ENCODE measurements at places on chromosomes 2 and 18.

- DNase-seq = no peak
Measured at GRCh38 chr2:242052421-242052820, 182.9 kb downstream of the RTP5 start.

GRCh38 chr2:15145046-15145817 lies 415.9 kb downstream of the NBAS start:
- DNase-seq = no peak

GRCh38 chr18:9392726-9393125 lies 58.2 kb downstream of the TWSG1 start:
- no peak for DNase-seq

GRCh38 chr2:30359644-30360167 lies 87.3 kb upstream of the LCLAT1 start:
- DNase-seq = no peak

GRCh38 chr2:1278861-1279260 lies 134.4 kb upstream of the TPO start:
- DNase-seq = no peak

DNA sequence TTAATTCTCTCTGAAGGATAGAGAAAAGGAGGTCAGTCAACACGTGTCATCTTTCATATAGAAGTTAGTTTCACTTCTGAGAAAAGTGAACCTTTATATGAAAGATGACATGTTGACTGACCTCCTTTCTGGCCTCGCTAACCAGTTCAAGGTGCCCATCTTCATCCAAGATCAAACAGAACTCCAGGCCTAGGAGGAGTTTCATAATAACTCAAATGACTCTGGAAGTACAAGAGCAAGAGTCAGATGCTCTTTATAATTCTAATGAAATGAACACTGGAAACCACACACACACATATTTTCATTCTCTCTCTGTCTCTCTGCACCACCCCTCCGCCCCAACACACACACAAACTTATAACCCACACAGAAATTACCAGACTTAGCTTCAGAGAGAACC lies 16.3 kb downstream of the ANKRD44 start:
- peak; percentile 61 for DNase-seq

DNA sequence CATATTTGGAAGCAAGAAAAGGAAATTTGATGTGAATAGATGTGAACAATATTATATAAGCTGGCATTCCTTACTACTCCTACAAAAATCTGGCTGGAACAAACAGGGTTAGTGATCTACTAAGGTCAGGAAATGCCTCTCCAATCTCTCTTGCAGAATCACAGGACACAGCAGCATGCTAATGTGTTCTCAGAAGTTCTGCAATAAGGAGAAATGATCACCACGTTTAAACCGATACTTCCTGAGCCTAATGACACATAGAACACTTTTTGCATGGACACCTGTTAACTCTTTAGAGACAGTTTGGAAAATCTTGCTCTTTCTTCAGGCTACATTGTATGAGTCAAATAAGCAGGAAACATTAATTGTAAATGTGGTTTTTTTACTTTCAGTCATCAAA lies 89.6 kb upstream of the MAP3K20 start:
- DNase-seq = no peak

GRCh38 chr2:8669157-8669817 lies 12.6 kb upstream of the ID2 start:
- DNase-seq = no peak

DNA sequence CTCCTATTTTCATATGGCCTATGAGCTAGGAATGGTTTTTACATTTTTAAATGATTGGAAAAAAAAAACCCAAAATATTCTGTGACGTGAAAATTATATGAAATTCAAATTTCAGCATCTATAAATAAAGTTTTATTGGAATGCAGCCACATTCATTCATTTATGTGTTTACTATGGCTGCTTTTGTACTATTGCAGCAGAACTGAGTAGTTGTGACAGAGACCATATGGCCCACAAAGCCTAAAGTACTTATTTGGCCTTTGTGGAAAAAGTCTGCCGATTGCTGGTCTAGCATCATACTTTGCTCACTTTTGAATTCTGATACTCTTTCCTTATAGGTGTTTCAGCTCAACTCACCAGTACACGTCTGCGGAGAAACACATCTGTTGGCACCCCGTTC lies 39.0 kb downstream of the MYO3B start:
- no peak for DNase-seq

GRCh38 chr18:41226911-41227310 lies 728.1 kb upstream of the PIK3C3 start:
- no peak for DNase-seq

DNA sequence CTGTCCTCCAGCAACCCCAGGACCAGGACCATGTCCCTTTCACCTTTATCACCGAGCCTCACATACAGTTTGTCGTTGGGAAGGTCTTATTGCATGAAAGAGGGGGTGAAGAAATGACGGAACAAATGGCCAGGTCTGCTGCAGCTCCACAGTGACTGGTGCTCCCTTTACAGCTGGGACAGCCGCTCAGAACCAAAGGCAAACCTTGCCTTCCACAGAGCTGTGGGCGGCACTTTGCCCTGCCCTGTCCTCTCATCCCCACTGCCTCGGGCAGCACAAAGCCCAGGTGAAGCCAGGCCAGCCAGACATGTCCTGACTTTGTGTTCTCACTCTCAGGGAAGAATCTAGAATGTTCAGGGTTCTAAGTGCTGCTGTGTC lies 961 bp downstream of the GPR55 start:
- no peak for DNase-seq

DNA sequence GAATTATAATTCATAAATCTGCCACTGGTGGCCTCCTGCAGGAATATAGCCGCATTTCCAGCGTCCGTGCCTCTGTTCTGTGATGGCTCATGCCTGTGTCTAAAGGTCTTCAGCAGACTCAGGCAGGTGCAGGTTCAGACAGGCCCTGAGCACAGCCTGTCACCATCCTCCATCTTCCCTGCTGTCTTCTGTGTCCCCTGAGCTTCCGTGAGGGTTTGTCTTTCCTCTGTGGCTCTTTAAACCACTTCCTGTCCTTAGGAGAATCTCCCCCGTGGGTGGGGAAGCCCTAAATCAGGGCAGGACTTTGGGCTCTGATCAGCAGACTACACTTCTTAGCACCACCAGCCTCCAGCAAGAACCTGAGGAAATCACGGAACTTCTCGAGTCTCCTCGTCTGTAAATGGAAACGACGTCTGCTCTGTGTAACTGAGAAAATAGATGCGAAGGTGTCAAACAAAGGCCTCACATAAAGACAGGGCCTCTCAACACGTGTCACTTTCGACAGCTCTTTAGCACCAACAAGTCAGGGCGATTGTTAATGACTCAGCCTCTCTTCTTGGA lies 24.1 kb upstream of the NFATC1 start:
- no peak for DNase-seq

DNA sequence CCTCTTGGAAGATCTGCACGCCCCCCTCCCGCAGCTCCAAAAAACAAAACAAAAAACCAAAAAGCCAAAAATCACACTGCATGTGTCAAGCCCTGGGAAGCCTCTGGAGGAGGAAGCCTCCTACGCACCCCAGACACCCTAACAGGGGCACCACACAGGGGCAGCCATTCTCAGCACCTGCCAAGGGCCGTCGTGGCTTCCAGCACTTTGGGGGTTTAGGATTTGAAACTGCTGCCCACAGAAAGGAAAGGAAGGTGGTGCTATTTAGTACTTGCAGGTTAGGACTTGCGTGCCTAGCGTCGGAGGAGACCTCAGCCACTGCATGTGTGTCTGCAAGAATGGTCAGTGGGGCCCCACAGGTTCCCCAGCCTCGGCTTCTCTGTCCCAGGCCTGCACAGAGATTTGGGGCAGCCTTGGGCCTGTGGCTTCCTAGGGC lies 419 bp upstream of the GPR55 start:
- DNase-seq = no peak

GRCh38 chr18:38545071-38545470 lies 979.5 kb upstream of the CELF4 start:
- no peak for DNase-seq

DNA sequence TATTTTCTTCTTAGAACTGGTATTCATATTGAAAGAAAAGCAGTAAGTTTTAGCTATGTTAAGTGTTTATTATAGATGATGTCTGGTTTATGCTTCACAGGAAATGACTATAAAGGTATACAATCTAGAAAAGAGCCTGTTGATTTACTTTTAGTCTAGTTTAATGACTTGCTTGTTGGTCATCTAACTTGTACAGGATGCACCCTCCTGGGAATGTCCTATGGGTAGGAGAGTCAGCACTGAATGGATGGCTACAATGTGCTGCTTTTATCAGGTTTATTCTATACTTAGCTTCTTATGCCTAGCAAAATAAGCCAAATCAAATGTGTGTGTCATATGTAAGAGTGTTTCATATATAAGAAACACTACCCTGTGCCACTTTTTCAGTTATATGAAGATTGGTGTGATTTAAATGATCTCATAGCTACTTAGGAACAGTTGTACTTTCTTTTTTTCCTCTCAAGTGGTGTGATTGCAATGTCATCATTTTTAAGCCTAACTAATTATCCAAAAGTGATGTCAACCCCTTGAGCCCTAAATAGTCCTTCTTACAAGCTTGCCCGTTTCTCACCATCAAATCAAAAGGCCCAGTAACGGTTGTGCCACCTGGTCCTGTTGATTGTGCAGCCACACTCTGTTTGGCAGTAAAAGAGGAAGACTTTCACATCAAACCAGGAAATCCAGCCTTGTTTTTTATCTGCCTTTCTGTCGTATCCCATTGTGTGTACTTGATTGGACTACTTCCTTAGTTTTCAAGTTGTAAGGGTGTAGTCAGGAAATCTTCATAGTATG lies 176.0 kb downstream of the DIS3L2 start:
- DNase-seq = no peak

GRCh38 chr2:29247336-29247914 lies 132.2 kb downstream of the CLIP4 start:
- DNase-seq = no peak

DNA sequence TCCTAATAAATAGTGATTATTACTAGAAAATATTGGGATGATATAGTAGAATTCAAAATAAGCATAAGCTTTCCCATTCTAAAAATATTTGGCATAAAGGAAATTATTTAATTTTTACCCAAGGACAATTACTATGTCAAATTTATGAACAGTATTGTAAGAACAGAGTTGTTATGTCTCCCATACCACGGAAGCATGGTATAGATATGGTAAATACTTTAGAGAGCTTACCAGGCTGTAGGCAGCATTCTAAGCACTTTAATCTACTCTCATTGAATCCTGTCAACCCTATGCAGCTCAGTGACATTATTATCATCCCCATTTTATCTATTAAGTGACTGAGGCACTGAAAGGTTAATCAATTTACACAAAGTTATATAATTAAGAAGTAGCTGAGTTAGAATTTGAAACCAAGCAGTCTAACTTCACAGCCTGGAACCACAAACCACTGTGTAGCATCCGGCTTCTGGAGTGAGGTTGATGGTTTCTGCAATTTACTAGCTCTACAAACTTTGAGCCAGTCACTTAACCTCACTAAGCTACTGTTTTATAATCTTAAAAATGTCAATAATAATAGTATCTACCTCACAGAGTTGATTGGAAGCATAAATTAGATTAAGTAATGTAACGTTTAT lies 323.7 kb downstream of the ARHGAP15 start:
- no peak for DNase-seq

GRCh38 chr2:75459565-75460310 lies 101.0 kb downstream of the EVA1A start:
- no peak for DNase-seq

GRCh38 chr2:235614900-235615712 lies 121.3 kb downstream of the AGAP1 start:
- DNase-seq = no peak

DNA sequence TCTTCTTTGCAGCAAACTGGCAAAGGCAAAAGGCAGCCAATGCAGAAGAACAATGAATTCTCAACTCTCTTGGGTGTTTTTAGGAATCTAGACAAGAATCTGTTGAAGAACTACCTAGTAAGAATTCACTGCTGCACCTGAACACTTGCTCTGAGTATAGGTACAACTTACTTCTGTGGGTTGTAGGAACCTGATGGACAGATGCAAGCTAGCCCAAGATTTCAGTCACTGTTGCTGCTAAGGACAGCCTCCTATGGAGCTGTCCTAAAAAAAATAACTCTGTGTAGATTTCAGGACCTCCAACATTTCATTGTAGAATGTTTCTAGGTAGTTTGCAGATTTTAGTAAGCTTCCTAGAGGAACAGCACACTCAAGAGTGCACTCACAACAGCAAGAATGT lies 363.5 kb downstream of the CBLN2 start:
- DNase-seq = no peak

GRCh38 chr2:207686812-207687211 lies 24.6 kb upstream of the CCNYL1 start:
- no peak for DNase-seq

GRCh38 chr18:38895560-38895959 lies 1330.0 kb upstream of the CELF4 start:
- no peak for DNase-seq

GRCh38 chr18:13136904-13137669 lies 81.5 kb upstream of the LDLRAD4 start:
- no peak for DNase-seq

- DNase-seq = no peak
Measured at GRCh38 chr2:128332091-128332634, 13.5 kb upstream of the HS6ST1 start.

GRCh38 chr2:6429210-6429986 lies 436.3 kb downstream of the CMPK2 start:
- no peak for DNase-seq

GRCh38 chr18:42921226-42921737 lies 194.2 kb downstream of the RIT2 start:
- DNase-seq = no peak

- DNase-seq = no peak
Measured at GRCh38 chr2:75602724-75603342, 42.1 kb upstream of the EVA1A start.

GRCh38 chr2:128520791-128521190 lies 202.1 kb upstream of the HS6ST1 start:
- DNase-seq = no peak

GRCh38 chr18:54069729-54070128 lies 154.7 kb downstream of the MBD2 start:
- no peak for DNase-seq
